ENCODE measurements at places on chromosomes 2 and 18.

GRCh38 chr18:65938592-65939372 lies 188.0 kb downstream of the CDH7 start:
- DNase-seq = peak; percentile 48

DNA sequence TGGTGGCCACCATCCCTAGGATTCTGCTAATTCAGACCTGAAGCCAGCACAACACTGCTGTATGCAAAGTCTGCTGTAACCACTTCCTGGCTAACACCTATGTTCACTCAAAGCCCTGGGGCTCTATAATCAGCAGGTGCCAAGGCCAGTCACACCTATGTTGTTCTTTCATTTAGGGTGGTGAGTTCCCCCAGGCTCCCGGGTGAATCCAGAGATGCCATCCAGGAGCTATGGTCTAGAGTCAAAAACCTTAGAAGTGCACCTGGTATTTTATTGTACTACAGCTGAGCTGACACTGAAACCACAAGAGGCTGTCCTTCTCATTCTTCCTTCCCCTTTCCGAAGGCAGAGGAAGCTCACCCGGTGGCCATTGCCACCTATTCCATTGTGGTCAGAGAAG lies 46.2 kb upstream of the CCDC141 start:
- no peak for DNase-seq

DNA sequence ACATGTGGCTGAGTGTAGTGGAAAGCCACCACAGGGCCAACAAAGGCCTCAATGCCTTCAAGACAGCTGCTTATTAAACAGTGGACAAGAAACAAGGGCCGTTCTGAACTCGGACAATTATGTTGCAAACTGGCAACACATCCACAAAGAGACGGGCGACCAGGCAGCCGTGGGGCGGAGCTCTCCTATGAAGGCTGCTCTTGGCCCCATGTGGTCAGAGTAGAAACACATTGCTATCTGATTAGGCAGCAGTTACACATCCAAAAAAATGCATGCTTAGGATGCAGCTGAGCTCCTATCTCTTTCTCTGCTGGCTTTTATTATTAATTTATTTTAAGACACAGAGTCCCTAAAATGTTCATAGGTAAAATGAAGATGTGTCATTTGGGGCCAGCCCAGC lies 163.4 kb downstream of the TMEM163 start:
- DNase-seq = no peak

GRCh38 chr2:160920061-160920460 lies 240.2 kb upstream of the TANK start:
- no peak for DNase-seq

DNA sequence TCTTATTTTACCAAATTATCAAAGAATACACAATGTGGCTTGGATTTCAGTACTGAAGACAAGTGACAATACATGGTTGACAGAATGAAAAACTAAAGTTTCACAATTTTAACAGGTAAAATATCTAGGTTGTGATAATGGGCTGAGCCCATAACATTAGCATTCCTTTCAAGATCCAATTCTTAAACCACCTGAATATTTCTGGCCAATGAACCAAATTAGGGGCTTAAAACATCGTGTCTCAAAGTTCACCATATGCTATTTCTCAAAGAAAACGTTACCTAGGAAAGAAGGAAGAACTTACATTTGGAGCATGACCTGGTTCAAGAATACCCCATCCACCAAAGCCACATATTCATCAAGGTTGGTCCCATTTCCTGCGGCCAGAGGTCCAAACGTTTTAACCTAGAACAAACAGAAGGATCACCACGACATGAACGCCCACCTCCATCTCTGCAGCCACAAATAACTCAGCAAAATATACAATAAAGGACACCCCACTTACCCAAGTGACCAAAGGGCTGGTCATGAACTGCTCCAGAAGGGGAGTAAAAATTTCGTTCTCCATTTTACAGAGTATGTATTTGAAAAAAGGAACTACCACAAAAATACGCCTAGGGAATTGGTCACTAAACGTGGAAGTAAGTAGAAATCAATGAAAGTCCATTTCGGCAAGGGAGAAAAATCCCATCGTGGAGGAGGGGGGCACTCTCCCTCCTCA lies 984 bp downstream of the CCDC88A start:
- no peak for DNase-seq

- DNase-seq = no peak
Observed at GRCh38 chr2:147547440-147547839, 297.4 kb upstream of the ACVR2A start.

- DNase-seq = no peak
Observed at GRCh38 chr2:128024816-128025215, 3.0 kb downstream of the SAP130 start.

DNA sequence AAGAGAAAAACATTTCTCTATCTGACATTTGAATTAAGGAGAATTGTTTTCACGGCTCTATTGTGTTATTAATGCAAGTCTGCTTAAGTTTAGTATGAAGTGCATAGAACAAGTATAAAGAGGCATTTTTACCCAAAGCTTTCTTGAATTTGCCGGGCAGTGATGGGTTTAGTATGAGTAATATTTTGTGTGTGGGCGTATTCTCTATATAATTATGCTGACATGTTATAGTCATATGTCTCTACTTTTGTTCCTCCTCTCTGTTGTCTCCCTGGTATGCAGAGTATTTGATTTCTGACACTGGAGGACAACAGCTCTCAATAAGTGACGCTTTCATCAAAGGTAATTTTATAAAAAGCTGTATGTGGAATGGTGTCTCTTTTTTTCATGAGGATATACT lies 45.9 kb downstream of the PIKFYVE start:
- no peak for DNase-seq

DNA sequence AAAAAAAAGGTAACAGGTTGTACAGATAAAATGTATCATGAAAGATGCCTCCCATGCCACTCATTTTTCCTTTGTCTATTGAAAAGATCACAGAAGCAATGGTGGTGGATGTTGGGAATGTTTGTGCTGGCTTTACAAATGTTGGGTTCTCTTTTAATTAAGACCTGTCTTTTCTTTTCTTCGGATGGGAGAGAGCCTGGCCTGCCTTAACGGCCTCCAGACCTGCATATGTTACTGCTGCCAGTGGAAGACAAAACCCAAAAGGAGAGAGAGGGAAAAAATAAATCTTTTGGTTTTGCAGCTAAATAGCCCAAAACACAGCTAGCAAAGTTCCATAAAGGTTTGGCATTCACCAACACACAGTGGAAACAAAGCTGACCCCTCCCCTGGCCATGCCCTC lies 50.5 kb upstream of the FZD7 start:
- no peak for DNase-seq

GRCh38 chr2:2590141-2590540 lies 259.1 kb upstream of the MYT1L start:
- DNase-seq = no peak

- DNase-seq = no peak
Observed at GRCh38 chr2:185137700-185138099, 539.4 kb downstream of the ZNF804A start.
